AG10803 (cell line): ENCODE measurements at places on chromosomes 11 and 22.
A peak's percentile ranks its signal among the peaks of the same experiment; 100 is the strongest.

DNA sequence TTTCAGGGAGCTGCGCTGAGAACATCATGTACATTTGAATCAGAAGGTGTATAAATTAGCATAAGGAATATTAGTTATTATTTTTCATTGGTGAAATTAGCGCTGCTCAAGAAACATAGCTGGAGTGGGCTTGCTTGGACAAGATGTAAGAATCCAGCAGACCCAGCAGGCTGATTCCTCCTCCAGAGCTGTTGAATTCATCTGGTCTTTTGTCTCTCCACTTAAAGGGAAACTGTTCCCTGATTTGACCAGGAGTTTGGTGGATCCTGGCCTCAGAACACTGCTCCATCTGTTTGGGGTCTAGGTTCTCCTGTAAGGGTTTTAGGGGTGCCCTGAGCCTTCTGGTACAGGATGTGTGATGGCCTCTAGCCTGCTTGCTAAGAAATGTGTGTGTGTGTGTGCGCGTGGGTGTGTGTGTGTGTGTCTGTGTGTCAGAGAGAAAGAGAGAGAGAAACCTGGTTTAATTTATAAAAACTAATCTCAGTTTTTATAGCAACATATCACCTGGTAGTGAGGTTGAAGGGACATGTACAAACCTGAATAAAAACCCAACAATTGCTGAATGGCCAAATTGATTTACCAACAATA, 8.3 kb upstream of the SORL1 start:
- DNase-seq: no peak

- no peak for DNase-seq
Measured at GRCh38 chr11:33889296-33889695, 2.6 kb downstream of the LMO2 start.

GRCh38 chr11:12794576-12795230, 120.5 kb downstream of the TEAD1 start:
- peak; percentile 43 for DNase-seq

- DNase-seq: no peak
Measured at GRCh38 chr22:19622061-19622441, 92.3 kb upstream of the SEPTIN5 start.

DNA sequence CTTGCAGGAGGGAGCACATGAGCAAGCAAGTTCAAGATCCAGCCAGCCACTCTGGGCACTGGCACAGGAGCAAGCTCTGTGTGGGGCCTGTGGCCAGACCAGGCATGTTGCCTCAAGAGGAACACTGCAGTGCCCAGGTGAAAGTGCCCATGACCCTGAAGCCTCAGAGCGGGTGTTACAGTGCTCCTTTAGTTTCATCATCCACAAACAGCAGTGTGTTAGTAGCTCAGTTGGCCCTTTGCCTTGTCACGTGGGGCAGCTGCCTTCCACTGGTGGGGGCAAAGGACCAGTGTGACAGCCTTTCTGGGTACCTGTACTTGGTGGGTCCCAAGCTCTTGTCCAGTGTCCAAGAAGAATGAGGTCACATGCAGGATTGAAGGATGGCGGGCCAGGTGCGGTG, 3.0 kb upstream of the EI24 start:
- no peak for DNase-seq

- no peak for DNase-seq
Measured at GRCh38 chr11:102079625-102080024, 30.6 kb upstream of the YAP1 start.

GRCh38 chr22:46293577-46294260, 3.0 kb upstream of the GTSE1 start:
- DNase-seq: peak; percentile 78

DNA sequence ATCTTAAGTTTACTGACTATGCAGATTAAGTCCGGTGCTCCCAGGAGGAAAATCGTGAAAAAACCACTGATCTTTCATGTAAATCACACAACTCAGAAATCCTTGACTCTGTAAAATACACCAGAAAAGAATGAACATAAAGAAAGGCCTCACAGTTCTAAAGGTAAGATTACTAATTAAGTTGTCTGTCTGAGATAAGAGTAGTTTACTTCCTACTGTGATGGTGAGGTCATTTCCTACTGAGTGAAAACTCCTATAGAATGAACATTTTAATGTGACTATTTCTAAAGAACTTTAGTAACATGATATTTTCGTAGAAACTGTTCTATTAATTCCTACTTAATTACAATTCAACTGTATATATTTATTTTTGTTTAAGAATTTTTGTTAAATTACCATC, 774.4 kb upstream of the CHORDC1 start:
- DNase-seq: no peak

- DNase-seq: peak; percentile 79
Measured at GRCh38 chr11:27390318-27391295, 27.6 kb upstream of the CCDC34 start.

- peak; percentile 35 for DNase-seq
Measured at GRCh38 chr22:35910003-35910769, 118.4 kb downstream of the RBFOX2 start.

DNA sequence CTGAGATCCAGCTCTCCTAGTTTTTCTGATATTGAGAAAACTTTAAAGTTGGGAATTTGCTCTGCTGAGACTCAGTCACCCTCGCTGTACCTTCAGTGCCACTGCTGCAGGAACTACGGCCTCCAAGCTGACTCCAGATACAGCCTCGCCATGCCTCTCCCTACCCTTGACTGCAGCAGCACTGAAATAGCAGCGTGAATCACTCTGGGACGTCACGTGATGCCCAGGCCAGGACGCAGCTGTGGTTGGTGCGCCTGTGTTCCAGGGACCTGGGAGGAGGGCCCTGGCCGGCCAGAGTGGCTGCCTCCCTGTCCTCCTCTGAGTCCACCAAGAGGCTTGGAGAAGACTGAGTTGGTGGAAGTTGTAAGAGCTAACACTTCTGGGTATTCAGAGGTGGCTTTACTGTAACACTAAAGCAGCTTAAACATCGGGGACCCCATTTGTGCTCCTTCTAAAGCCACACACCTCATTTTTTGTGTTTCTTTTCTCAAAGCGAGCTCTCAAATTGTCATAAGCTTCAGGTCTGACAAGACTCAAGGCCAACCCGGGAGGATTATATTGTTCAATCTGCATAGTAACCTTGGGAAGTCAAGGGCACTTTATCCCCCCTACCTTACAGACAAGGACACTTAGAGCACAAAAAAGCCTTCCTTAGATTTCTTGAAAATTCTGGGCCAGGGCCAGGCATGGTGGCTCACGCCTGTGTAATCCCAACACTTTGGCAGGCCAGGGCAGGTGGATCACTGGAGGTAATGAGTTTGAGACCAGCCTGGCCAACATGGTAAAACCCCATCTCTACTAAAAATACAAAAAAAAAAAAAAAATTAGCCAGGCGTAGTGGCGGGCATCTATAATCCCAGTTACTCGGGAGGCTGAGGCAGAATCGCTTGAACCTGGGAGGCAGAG, 4.2 kb upstream of the STIP1 start:
- DNase-seq: peak; percentile 88

- no peak for DNase-seq
Measured at GRCh38 chr11:89203814-89204213, 26.1 kb downstream of the TYR start.

DNA sequence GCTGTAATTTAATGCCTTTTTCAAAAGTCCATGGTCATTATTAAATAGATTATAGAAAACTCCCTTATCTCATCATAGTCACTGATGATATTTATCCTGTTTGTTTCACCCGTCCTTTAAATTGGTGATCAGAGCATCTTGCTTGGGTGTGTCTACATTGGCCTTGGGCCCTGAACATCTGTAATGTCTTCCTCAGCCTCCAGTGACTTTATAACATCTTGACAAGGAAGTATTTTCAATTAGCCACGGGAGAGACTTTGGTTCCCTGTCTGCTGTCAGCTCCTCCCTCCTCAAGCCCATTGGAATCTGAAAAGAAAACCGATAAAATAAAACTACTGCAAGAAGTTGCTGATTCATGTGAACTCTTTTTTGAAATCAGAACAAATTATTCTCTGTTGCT, 116.9 kb upstream of the TTC12 start:
- DNase-seq: peak; percentile 22

- DNase-seq: no peak
Measured at GRCh38 chr11:33949252-33949913, 57.5 kb upstream of the LMO2 start.

GRCh38 chr11:21105196-21105917, 436.0 kb downstream of the NELL1 start:
- no peak for DNase-seq

GRCh38 chr11:1085440-1086170, 10.9 kb downstream of the MUC2 start:
- no peak for DNase-seq

DNA sequence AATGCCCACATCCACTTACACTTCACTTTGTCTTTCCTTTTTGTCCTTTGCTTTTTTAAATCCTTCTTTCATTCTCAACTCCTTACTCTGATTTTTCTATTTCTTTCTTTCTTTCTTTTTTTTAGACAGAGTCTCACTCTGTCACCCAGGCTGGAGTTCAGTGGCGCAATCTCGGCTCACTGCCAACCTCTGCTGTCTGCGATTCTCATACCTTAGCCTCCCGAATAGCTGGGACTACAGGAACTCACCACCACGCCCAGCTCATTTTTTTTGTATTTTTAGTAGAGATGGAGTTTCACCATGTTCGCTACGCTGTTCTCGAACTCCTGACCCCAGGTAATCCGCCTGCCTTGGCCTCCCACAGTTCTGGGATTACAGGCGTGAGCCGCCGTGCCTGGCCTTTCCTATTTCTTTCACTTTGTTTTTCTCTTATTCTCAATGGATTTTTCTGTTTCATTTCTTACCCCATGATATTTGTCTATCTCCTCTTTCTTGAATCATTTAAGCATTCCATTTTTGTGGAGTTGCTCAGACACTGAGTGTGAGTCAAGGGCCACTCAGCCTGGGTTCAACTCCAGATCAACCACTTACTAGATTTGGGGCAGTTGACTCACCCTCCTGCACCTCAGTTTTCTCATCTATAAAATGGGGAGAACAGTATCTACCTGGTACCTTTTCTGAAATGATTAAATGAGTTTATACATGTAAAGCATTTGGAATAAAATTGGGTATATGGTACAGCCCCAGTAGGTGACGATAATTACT, 7.6 kb downstream of the KCNJ5 start:
- peak; percentile 24 for DNase-seq
